ENCODE measurements at places on chromosomes 16 and 17.

- DNase-seq = no peak
These were observed 179.5 kb downstream of the NTN1 start for GRCh38 chr17:9200699-9201359.

DNA sequence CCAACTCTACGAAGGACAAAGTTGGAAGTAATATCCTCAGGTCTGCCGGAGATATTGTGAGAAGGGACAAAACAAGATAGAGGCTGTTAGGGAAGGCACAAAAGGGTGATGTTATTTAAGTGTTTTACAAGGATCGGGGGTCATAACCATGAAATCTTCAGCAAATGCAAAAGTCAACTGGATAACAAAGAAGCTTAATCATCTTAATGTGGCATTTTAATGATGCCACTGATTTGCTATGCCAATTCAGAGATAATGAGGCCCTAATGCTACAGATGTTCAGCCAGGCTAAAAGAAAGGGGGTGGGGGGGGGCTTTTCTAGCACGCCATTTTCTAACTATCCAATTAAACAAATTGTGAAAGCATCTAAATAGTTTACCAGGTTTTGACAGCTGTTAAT is 63.1 kb downstream of the IKZF3 start:
- DNase-seq = no peak

- DNase-seq = no peak
These were observed 343.8 kb downstream of the TOX3 start for GRCh38 chr16:52203096-52203495.

DNA sequence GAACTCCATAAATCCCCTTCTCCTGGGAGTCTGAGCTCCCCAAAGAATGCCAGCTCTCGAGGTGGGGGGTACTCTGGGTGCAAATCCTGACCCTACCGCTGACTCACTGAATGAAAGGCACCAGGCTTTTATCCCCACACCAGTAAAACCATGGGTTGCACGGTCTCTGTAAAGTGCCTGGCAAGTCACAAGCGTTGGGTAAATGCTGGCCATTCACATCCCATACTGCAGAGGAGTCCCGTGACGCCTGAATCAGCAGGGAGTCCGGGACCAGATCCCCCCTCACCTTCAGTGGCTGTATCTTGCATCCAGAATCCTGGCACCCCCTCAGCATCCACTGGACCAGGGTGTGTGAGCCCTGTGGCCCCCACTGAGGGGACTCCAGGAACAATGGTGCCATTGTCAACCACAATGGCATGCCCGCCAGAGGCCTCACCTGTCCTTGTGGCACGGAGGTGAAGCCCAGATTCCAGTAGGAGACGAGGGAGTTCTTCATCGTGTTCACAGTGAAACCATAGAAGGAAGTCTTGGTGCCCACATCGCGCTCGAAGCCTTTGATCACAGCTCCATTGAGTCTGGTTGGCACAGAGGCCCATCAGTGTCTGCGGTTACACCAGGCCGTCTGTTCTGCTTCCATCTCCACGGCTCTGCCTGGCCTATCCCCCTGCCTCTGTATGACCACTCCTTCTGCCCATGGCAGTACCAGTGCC is 13.3 kb downstream of the ST6GALNAC2 start:
- no peak for DNase-seq

GRCh38 chr17:76996741-76997694 is 128.8 kb downstream of the MGAT5B start:
- DNase-seq = no peak

- peak; percentile 49 for DNase-seq
These were observed 451 bp downstream of the IL32 start for GRCh38 chr16:3065742-3066439.

GRCh38 chr16:49731911-49732310 is 124.0 kb downstream of the ZNF423 start:
- no peak for DNase-seq

DNA sequence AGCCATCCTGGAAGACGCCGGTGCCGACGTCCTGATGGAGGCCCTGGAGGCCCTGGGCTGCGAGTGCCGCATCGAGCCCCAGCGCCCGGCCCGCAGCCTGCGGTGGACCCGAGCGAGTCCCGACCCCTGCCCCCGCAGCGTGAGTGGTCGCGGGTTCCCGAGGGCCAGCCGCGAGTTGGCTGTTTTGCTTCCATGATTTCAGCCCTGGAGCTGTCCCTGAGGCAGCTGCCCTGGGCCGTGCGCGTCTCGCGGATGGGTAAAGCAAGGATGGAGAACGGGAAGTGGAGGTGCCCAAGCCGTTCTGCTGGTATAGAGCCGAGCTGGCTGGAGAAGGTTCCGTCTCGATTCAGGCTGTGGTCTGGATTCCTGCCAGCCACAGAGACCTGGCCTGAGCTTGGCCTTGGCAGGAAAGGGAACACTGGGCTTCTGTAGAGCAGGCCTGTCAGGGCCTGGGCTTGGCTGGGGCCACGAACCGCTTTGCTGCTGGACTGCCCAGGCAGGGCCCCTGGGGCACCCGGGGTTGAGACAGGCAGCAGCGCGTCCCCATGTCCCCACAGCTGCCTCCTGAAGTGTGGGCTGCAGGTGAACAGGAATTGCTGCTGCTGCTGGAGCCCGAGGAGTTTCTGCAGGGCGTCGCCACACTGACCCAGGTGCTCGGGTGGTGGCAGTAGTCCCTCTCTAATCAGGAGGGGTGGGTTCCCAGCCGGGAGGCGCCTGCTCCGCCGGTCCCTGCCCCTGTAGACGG is 941 bp upstream of the MRPS34 start:
- DNase-seq = no peak

- DNase-seq = no peak
These were observed 7.6 kb downstream of the SLC25A10 start for GRCh38 chr17:81719410-81720266.

DNA sequence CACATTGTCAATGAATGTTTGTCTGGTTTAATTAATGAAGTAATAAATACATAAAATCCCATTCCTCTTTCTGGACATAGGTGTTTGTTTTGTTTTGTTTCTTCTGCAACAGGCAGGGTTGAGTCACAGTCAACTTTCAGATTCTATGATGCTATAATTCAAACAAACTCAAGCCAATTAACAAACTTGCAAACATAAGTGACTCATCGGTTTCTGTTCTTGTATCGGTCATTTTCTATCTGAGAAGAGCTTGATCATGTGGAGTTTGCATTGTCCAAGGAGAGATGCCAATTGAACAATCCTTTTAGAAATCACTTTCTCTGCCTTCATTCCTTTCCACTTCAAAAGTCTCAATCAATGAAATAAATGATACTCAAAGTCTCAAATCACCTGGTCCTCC is 294.2 kb upstream of the C16orf82 start:
- DNase-seq = no peak

DNA sequence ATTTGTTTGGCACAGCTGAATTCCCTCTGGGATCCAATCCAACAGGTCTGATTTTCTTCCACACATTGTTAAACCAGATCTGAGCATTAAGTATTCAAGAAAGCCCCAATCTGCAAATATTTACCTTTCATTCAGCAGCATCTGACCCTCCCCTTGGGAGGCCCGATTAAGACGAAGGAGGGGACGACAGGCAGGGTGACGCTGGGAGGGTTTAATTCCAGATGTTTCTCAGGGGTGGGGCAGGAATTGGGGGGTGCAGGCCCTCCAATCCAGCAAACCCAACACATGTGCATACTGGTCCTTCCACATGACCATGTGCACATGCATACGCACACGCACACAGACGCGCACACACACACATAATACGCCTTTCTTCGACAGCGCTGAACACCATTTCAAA is 240.5 kb downstream of the GSG1L start:
- DNase-seq = no peak

DNA sequence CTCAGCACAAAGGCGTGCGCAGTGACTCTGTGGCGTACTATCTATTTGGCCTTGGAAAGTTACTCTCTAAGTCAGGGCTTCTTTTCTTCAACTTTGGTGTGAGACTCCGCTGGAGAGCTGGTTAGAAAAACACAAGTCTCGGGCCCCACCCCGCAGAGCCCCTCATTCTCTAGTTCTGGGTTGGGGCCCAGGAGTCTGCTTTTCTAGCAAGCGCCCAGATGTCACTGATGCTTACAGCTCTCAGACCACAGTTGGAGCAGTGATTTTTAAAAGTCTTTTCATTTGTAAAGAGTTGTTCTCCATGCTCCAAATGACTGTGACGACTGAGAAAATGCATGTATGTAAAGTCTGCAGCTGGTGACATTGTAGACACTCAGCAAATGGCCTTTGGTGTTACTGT is 582.3 kb downstream of the WWOX start:
- no peak for DNase-seq

DNA sequence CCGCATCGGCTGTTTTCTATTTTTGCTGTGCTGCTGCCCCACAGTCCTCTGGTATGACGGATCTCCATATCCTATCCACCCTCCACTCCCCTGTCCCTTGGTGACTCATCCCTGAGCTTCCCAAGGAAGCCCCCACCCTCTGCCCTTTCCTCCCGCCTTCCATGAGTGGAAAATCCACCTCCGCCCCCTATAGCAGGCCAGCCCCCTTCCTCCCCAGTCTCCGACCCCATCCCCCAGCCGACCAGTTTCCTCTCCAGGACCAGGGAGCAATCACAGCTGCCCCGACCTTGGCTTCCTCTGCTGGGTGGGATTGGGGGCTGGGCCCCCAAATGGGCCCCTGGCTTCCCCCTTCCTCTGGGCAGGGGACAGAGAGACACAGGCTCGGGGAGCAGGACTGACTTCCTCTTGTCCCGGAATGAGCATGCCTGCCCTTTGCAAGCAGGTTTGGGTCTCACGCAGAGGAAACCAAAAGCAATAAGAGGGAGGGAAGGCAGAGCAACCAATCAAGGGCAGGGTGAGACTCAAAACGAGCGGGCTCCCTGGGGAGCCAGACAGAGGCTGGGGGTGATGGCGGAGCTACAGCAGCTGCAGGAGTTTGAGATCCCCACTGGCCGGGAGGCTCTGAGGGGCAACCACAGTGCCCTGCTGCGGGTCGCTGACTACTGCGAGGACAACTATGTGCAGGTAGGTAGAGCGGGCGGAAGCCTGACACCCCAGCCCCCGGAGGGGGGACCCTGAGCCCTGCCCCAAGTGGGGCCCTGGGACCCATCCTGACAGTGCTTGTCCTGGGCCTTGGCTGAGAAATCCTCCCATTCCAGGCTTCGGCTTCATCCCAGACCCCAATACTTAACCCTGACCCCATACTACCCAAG is at the start of the genes ABI3 and GNGT2:
Gene ABI3, plus strand, starts transcription at position 550 of the 872 bp plus-strand sequence. Its CDS starts 18 bp downstream, at position 568.
Gene GNGT2, minus strand, starts transcription at position 417 of the 872 bp plus-strand sequence. CDS start 3,152 bp downstream, outside the sequence.
- DNase-seq = peak; percentile 76

DNA sequence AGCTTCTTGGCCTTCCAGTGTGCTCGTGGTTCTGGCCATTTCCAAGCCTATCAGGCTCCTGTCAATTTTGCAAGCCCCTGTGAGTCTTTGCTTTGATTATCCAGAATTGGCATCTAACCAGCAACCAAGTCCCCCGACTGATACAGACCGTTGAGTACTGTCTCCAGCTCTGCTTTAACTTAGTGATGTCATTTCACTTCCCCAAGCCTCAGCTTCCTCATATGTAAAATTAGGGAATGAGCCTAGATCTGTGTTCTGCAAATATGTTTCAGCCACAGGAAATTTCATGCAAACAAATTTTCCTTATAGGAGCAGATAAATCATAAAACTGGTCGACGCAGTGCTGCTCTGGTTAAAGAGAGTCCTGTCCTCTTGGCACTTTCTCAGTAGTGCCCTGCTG is 60.1 kb upstream of the WSB1 start:
- DNase-seq = no peak

DNA sequence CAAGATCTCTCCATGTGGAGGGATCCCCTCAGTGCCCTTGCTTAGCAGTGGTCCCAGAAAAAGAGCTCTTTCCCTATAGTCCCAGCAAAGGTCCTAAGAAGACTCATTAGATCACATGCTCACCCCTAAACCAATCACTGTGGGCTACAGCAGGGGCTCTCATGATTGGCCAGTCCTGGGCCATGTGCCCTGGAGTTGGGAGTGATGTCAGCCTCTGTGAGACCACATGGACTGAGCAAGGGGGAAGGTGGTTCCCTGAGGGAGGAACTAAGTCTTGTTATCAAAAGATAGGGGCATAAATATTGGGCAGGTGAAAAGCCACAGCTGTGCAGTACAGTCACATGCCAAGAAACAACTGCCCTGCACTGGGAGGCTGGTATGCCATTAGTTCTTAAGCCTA is 51.3 kb downstream of the SCNN1B start:
- DNase-seq = no peak

GRCh38 chr17:75498039-75498725 is 17.2 kb downstream of the CASKIN2 start:
- DNase-seq = no peak

DNA sequence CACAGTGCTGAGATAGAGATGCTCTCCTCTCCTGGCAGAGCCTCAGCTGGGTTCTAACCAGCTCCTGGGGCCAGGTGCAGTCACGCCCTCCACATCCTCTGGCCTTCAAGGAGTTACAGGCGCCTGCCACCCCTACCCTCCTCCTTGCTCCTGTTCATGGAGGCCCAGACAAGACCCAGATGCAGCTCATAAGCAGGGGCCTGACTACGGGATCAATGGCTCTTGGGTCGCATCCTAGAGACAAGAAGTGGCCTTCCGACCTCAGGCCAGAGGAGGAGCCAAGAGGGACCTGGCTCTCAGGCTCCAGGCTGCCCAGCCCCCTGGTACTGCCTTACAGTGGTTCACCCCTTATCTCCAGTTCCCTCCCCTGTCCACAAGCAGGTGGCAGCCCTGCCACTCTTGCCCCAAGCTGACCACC is 23.0 kb downstream of the ARHGAP27 start:
- no peak for DNase-seq

DNA sequence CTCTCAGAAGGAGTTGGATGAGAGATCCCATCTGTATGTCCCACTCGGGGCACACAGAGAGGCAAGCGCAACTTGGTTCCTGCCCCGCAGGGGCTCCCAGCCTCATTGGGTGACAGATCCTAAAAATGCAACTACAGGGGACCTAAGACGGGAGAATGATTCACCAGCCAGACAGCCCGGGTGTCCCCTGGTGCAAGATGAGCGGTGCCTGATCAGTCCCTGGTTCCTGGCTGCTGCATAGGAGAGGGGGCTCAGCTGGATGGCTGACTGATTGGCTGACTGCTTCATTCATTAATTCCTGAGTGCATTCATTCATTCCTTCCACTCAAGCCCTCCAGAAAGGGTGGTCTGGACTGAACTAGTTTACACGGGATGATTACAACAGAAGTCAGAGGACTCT is 22.0 kb downstream of the WNT3 start:
- no peak for DNase-seq

DNA sequence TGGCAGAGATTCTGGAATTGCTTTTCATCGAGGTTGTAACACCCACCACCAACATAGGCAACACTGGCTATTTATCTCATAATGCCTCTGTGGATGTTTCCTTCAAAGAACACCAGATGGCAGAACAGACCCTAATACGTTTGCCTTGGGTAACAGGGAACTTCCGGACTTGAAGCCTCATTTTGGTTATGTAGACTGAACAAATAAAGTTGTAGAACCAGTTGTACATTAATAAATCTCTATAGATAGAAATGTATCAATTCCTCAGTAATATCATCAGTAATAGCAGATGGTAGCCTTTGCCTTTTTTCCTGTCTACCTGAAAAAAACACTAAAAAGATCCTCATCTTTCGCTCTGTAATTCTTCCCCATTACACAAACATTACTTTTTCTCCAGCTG is 25.9 kb upstream of the APOH start:
- DNase-seq = peak; percentile 13

GRCh38 chr16:28293601-28293960 is 1.3 kb downstream of the SBK1 start:
- no peak for DNase-seq

Data from stimulated activated naive CD8-positive, alpha-beta T cell treated with anti-CD3 and anti-CD28 coated beads, Interleukin-15, Interleukin-2, amounts not matched to agents 100 U/mL and 50 U/mL, for 24 hours (primary cell).